ENCODE measurements at places on chromosomes 5 and 9.

DNA sequence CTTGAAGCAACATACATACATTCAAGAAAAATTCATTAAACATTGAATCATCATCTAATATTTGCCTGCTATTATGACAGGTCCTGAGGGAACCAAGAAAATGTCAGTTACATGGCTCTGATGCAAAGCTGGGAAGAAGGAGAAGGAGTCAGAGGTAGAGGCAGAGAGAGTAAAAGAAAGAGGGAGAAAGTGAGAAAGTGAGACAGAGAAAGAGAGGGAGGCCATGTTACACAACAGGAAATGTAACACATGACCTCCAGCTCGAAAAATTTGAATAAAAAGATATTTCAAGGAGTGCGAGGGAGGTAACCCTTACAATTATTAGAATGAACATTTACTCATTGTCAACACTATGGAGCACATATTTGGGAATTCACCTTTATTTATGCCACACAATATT lies 189.7 kb downstream of the PDE4D start:
- no peak for DNase-seq

- DNase-seq, result no peak
Measured at GRCh38 chr9:104091708-104092107, 2.4 kb upstream of the SMC2 start.

GRCh38 chr5:5246736-5247135 lies 106.6 kb downstream of the ADAMTS16 start:
- DNase-seq, result no peak

DNA sequence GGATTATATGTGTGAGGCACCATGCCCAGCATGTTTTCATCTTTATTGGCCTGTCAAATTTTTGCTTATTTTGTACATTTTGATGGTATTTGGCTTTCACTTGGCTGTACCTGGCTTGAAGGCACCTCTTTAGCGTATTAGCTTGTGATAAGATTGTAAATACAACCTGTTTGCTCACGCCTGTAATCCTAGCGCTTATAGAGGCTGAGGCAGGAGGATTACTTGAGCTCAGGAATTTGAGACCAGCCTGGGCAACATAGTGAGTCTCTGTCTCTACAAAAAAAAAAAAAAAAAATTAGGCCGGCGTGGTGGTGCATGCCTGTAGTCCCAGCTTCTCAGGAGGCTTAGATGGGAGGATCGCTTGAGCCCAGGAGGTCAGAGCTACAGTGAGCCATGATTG lies 11.3 kb downstream of the SEC24A start:
- no peak for DNase-seq

DNA sequence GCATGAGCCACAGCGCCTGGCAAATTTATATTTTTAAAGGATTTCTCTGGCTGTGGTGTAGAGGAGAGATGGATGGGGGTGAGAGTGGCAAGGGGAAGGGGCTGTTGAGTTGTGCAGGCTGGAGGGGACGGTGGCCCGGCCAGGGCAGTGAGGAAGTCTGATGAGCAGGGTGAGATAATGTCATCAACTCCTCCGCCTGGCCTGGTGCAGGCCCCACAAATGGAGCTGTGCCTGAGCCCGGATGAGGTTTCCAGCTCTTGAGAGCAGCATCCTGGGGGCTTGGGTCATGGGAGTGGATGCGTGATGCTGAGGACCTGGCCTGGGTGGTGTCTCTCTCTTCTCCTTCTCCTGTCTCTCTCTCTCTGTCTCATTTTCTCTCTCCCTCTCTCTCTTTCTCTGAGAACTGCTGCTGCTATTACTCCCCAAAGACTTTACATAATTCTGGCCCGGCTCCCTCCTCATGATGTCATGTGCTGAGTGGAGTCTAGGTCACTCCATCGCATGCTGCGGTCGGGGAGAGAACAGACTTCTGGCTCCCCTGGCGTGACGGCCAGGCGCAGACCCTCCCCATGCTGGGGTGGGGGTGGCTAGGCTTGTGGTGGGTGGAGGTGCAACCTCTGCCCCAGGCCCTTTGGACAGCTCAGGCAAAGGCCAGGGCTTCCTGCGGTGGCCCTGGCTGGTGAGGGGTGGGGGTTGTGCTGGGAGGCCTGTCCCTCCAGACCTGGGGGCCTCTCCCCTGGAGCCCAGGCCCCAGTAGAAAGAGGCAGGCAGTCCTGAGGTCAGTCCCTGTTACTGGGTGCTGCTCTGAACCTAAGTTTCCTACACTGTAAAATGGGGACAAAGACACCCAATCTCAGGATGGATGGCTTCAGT lies 26.4 kb downstream of the FGF18 start:
- no peak for DNase-seq

- no peak for DNase-seq
Measured at GRCh38 chr5:1152156-1152555, 40.3 kb upstream of the SLC12A7 start.

DNA sequence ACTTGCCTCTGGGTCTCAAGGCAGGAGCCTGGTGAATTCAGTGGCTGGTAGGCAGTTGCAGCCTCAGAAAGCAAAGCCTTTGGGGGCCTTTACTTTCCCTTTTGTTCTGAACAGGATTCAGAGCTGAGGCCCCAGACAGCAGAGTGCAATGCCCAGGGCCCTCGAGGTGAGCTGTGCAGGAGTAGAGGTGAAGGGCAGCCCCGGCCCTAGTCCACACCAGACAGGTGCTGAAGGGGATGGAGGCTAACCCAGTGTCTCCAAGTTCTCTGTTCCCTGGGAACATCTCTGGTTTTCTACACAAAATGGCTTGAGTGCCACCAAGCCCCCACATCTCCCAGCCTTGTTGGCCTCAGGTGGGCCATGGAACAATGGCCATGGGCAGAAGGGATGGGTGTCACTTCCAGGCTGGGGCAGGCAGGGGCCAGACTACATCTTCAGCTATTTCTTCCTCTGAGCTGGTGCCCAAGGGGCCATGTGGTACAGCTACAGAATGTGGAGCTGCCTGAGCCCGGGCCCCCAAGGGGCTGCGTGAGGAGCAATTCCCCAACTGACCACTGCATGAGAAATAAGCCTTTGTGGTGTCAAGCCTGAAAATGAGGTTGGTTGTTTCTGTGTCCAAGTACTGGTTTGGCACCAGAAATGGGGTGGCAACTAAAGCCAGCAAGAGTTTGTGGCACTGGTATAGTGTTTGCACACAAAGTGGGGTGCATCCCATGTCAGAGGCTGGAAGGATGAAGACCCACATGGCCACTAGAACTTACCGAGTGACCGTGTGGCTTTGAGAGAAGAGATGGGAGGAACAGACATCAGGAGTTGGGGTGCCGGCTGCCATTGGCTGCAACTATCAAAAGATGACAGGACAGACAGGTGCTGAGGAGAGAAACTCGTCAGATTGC lies 57.8 kb downstream of the BARX1 start:
- peak; percentile 21 for DNase-seq

- DNase-seq, result no peak
Measured at GRCh38 chr5:126274763-126275125, 148.5 kb upstream of the GRAMD2B start.

DNA sequence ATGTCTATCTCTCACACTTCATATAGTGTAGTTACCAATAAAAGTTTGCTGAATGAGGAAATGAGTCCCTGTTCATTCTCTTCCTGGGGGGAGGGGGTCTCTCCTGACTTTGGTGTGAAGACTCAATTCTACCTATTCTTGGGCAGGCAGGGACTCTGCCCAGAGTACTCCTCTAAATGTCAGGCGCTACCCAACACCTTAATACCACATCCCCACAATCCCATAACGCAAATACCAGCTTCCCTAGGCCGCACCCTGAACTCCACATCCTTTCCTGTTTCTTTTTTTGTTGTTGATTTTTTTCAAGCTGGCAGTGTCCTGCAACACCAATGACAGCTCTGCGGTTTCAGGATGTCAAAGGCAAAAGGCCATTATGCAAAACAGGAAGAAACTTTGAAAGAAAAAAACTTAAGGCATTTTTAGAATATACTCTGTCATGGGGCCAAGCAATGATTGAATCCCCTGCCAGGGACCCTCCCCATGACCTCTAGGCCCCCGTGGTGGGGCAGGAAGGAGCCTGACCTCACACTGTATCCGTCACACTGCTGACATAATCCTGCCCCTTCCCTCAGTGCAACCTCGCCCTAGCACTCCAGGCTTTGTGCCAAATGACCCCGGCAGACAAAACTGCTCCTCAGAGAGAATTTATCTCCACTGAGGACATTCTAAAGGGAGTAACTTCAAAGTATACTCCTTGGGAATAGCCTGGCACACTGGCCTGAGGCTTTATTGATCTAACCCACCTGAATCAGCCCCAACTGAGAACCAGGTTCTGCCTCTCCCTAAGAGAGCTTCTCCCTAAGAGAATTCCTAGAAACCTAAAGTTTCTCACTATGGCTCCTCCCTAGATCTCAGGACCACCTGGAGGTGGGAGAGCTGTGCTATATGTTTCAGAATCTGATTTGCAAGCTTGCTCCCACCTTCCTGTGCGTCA lies 8.0 kb downstream of the B4GALT1 start:
- no peak for DNase-seq
